Anterior cingulate cortex (tissue), 58 donors: ENCODE measurements at places on chromosomes 7 and 10.

DNA sequence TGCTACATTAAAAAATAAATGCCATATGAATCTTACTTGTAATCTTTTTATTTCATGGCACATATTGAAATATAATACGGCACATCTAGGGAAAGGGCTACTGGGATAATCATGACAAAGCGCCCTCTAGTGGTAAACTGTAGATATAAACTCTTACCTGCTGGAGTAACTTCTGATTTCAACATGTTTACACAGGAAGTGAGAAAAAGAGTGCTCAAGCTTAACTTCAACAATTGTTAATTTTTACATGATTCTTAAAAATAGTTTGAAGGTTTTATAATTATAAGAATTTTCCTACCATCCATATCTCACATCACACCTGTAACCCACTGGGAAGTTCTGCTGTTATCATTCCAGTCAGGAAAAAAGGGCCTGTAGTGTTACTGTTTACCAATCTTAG is 2.0 kb upstream of the HEPACAM2 start:
- no peak for DNase-seq

DNA sequence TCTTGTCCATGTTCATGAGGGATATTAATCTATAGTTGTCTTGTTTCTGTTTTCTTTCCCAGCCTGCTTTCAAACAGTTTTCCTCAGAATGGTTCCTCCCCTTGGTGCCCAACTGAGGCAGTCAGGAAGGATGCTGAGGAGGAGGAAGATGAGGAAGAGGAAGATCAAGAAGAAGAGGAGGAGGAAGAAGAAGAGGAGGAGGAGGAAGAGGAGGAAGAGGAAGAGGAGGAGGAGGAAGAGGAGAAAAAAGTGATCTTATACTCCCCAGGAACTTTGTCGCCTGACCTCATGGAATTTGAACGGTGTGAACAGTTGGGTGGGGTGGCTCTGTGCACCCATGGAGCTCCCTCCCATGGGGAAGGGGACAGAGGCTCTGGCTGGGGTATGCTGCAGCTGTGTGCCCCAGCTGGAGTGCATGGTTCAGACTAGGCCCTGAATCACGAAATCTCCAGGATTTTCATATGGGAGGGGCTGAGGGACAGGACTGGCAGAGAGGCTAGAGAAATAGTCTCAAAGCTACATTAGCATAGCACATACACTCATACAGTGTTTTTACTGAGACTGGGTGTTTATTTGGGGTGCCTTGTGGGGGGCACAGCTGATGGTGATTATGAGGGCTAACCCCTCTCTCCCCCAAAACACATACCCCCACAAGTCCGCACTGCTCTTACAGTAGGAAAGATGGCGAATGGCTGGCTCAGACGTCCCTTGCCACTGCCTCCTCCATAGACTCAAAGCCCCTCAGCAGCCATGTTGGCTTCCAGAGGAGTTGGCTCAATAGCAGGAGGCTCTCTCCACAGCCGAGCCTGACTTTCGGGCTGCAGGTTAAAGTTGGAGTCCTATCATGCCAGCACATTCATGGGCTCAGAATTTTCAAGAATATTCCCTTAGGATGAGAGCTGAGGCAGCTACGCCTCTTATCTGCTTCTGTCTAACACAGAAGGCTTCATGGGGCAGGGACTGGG is 11.9 kb downstream of the STRA8 start:
- DNase-seq: no peak

GRCh38 chr10:59177031-59177797 is 771 bp downstream of the PHYHIPL start:
- DNase-seq: peak; percentile 57

DNA sequence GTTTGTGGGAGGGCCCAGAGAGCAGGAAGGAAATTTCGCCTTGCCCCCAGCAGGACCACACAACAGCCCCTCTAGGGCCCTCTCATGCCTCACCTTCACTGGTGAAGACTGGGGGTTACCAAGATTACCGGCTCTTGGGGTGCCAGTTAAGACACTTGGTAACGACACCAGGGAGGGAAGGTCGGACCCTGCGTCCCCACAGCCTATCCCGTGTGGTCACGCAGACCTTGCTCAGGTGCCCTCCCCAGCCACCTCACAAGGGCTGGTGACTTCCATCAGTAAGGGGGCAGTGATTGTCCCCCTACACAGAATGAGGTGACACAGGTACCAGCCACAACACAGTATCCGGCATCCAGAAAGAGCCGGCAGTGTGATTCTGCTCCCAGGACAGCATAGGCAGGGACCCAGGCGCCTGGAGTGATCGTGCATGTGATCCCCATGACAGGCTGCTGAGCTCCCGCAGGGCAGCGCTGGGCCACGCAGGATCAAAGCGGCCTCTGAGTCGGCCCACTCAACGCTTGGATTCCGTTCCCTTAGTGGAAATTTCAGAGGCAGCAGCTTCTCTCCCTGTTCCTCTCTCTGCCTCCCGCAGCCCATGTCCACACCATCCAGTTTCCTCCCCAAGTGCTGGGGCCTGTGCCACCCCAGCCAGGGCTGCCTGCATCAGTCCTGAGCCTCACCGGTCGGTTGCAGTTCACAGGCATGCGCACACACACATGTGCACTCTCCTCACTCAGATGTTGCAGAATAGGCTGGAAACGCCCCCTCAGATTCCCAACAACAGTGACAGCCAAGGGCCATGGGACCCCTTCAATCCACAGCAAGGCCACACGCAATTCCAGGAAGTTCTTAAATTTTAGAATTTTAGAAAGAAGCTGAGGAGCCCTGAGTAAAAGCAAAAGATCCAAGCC is 35.8 kb downstream of the CAMK2B start:
- no peak for DNase-seq

GRCh38 chr10:12308057-12308456 is 41.3 kb upstream of the CAMK1D start:
- DNase-seq: no peak

- DNase-seq: no peak
These were observed 18.1 kb upstream of the TLX1 start for GRCh38 chr10:101112799-101113594.

- no peak for DNase-seq
These were observed 101.2 kb downstream of the MPP7 start for GRCh38 chr10:28201410-28202400.

DNA sequence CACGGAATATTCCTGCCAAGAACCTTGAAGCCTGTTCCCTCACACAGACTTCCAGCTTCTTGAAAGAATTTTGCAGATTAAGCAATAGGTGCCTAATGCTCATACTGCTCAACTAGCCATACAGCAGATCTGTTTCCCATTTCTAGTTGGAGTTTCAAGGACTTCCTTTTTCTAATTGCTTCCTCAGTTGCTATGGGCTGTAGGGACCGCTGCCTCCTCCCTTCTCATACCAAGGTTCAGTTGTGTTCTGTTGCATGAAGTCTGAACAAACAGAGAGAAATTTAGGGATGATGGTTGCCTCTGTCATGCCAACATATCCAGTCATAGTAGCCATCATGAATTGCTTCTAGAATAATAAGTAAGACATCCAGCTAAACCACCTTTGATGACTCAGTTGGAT is 6.8 kb downstream of the ITGA8 start:
- DNase-seq: no peak
